ENCODE measurements at places on chromosomes 7 and 10.

- no peak for DNase-seq
Observed at GRCh38 chr7:114533131-114533530, 118.5 kb downstream of the FOXP2 start.

- no peak for DNase-seq
Observed at GRCh38 chr10:69468751-69469089, 17.5 kb downstream of the TSPAN15 start.

DNA sequence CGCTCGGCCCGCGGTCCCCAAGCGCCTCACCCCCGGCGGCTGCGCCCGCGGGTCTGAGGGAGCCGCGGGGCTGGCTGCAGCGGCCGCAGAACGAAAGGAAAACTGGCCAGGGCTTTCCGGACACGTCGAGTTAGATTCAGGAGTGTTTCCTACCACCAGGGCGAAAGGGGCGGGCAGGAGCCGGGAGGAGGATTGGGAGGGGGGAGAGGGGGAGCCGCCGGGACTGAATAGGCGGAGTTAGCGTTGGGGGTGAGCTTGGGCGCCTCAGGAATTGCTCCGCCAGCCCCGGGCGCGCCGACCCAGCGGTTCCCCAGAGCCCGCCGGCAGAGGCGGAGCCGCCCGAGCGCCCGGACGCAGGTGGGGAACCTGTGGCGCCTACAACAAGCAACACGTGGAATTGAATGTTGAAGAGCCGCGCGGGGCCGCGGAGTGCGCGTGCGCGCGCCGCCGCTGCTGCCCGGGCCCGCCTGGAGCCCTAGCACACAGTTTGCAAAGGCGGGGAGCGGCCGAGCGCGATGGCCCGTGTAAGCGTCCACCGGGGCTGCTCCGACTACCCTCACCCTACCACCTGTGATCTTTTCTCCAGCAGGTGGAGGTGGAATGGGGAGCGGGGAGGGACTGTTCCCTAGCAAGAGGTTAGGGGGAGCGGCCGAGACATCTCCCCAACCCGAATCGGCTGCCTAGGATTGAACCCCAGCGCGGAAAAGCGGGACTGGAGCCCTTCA, at the start of gene CADPS2:
CADPS2 (minus strand) TSS at position 104 of the 725 bp plus-strand sequence. CDS start 123 bp downstream, outside the sequence.
- DNase-seq: peak; percentile 89

DNA sequence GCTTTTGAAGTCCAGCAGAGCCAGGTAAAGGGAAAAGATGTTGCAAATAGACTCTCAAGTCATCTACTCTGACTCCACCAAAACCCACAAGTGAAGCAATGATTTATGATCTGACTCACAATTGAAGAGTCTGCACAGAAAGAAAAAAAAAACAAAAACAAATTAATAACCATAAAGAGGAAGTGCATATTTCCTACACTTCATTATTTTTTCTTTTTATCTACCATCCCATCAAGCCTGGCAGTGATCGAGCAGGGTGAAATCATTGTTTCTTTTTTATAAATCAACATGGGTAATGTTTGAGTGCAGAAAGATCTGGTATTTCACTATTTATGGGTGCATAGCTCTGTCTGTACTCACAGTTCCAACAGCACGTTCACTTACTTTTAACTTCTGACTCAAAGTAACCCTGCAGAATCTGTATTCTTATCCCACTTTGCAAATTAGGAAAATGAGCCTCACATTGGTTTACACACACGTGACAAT, 829.0 kb downstream of the TNS3 start:
- DNase-seq: no peak

DNA sequence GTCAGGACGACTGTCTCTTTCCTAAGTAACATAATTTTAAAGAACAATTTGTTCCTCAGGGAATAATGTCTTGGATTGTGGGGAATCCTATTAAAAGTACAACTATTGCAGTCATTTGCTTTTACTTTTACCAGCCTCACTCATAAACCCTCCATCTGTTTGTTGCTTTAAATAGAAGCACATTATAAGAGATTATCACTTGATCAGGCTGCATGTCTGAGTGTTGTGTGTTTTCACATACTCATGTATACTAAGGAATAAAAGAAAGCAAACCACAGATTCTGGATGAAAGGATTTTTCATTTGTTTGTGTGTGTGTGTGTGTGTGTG, 1077.8 kb downstream of the KCNMA1 start:
- no peak for DNase-seq

- DNase-seq: no peak
Observed at GRCh38 chr7:92625617-92626016, 35.4 kb upstream of the FAM133B start.

DNA sequence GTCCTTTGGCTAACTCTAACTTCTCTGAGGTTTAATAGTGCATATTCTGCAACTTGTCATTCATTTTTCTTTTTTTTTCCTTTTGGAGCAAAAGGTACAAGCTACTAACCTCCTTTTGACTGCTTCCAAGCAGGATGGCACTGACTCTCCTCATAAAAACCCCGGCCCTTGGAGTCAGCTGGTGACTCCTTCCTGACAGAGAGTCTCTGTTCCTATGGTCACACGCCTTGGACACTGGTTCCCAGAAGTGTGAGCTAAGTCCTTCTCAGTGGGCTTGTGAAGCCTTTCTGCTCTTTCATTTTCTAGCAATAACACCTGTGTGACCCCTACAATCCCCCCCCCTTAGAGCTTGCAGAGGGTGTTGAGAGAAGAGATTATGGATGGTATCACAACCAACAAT, 21.7 kb downstream of the DOCK4 start:
- no peak for DNase-seq

- no peak for DNase-seq
Observed at GRCh38 chr7:132739271-132739955, 163.1 kb upstream of the PLXNA4 start.

- DNase-seq: no peak
Observed at GRCh38 chr10:121290674-121291073, 307.6 kb downstream of the FGFR2 start.

GRCh38 chr7:109529712-109530111, 960.0 kb downstream of the DNAJB9 start:
- no peak for DNase-seq

DNA sequence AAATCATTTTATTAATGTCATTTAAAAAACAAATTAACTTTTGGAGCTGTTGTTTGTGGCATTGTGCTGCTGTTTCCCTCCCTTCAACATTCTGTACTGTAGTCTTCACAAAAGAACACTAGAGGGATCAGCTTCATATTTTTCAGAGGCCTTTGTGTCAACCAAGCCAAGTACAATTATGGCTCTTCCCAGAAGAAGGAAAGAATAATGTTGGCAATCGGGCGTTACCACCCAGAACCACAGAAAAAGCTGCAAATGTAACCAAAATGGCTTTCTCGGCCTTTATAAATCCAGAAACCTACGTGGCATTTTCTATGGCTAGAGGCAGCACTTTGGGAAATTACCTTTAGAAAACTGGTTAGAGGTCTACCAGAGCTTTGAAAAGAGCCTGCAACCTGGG, 98.8 kb upstream of the COL1A2 start:
- no peak for DNase-seq

- DNase-seq: no peak
Observed at GRCh38 chr10:101607124-101607523, 19.0 kb downstream of the DPCD start.

GRCh38 chr10:123262456-123262855, 108.3 kb downstream of the BUB3 start:
- no peak for DNase-seq

DNA sequence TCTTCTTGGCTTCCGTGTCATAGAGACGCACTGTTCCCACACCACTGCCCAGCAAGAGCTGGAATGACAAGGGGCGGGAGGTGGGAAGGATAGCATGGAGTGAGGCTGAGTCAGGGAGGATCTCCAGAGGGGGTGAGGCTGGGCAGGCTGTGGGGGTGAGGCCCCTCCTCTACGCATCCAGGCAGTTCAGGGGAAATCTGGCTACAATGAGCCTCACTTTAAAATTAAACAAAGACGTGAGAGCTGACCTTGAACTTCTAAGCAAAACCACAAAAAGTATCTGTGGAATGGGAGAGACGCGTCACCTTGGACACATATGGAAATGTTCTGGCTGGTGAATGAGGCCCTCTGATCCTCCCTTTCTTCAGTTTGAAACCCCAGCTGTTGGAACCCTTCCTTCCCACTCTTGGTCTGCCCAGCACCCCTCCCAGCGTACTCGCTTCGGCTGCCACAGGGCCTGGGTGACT, 17.7 kb downstream of the WDR91 start:
- DNase-seq: no peak

GRCh38 chr10:48896756-48897440, 42.7 kb downstream of the LRRC18 start:
- no peak for DNase-seq

GRCh38 chr10:51046654-51047053, 27.6 kb upstream of the PRKG1 start:
- no peak for DNase-seq

- no peak for DNase-seq
Observed at GRCh38 chr10:65496541-65496940, 1429.3 kb upstream of the LRRTM3 start.

DNA sequence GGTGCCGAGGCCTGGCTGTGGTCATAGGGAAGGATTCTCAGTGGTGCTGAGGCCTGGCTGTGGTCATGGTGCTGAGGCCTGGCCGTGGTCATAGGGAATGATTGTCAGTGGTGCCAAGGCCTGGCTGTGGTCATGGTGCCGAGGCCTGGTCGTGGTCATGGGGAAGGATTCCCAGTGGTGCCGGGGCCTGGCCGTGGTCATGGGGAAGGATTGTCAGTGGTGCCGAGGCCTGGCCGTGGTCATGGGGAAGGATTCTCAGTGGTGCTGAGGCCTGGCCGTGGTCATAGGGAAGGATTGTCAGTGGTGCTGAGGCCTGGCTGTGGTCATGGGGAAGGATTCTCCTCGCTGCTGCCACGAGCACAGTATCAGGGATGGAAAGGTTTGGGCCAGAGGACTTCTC, 327.3 kb downstream of the ADARB2 start:
- DNase-seq: peak; percentile 29

DNA sequence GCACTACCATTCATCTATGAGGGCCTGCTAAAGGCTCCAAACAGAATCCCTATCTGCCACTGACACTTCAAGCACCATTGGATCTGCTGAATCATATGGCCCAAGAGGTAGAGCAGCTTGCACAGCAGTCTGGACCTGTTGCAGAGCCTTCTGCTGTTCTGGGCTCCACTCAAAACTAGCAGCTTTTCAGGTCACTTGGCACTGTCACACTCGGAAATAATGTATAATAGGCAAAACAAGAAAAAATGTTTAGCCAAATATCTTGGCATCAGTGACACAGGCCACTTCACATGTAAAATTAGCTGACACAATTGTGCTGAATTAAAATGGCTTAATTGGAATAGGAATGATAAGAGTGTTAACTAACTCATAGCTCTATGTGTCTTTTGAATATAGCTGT, 1182.9 kb upstream of the LRRTM3 start:
- DNase-seq: no peak

DNA sequence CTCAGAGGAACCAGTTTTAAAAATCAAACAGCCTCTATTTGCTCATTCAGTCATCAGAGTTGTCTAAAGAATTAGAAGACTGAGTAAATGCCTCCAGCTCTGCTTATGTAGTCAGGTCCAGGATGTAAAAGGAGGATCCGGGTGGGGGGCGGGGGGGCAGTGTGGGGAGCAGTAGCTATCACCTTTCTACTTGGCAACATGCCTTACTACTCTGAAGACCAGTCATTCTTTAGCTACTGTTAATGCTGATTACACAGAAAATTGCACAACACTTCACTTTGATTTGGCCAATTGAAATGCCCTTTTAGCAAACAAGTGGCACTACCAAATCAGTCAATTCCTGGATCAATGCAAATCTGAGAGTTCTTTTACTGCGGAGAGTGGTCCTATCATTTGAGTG, 164.2 kb downstream of the NXPH1 start:
- DNase-seq: no peak

GRCh38 chr10:498760-499435, 190.6 kb downstream of the DIP2C start:
- peak; percentile 36 for DNase-seq

DNA sequence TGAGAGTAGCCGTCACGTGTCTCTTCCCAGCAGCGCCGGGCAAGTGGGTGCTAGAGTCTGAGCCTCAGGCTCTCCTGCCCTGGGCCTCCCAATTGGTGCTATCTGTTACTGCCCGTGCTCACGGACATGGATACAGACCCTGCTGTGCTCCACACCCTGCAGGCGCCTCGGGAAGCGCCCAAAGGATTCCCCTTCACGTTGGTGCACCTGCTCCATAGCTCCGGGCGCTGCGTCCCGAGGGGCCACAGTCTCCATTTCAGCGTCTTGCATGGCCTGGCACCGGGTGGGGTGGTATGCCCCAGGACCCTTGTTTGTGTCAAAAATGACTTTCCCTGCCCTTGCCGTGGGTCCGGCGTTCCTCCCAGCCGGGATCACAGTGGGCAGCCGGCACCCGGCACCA, 13.8 kb upstream of the ZNF212 start:
- no peak for DNase-seq

DNA sequence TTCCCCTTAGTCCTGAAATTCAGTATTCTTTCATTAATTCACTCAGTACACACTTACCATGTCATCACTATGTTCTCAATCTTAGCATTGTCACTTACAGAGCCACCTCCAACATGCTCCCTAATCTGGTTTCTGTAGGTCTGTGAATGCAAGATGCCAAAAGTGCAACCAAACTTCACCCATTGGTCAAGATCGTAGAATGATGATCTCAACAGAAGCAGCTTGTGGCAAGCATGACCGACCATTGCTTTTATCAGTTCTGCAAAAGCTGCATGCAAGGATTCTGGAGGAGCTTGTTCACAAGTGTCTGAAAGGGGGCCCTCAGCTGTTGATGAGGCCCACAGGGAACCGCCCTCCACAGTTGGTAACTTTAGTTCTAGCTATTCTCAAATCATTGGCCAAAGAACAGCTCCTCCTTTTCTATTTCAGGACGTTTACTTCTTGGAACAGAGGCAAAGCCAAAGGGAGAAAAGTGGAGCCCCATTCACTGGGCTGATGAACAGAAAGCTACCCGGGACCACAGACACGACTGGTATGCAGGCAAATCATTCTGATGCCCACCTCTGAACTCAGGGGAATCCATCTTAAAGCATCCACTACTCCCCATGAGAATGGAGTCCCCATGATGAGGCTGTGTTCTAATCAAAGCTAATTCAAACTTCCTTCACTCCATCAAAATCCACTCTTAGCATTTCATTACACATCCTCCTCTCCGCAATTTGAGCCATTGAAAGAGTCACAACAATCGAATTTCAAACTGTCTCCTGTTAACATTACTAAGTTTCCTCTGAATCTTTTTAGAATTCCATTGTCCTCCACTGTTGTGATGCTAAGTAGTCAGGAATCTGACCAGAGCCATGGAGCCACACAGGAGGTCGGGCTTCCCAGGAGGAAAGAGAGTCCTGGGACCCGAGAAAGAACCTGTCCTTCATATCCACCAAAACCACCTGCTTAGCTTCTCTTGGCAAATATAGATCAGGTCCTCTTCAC, 13.9 kb downstream of the GRB10 start:
- DNase-seq: no peak

GRCh38 chr7:150357270-150357669, 11.4 kb upstream of the REPIN1 start:
- no peak for DNase-seq

DNA sequence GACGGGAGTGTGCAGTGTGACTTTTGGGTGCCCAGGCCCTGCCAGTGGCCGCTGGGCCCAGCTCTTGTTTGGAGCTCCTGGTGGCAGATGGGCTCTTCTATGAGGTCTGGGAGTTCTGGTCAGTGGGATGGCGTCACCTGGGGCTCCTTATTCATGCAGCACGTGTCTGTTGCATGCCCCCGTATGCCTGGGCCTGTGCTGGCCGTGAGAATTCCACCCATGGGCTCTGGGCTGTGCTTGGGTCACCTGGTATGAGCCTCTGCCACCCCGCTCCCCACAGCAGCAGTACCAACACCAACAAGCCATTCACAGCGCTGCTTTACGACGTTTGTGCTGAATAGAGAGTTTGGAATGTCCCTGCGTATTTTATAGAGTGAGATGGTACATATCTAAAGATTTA, 27.1 kb downstream of the INPP5A start:
- no peak for DNase-seq

GRCh38 chr7:463362-463781, 56.3 kb downstream of the PDGFA start:
- no peak for DNase-seq
